ENCODE measurements at places on chromosomes 6 and 20. TPM values are rescaled to one million over a fixed set of nuclear protein-coding genes. Genes with fewer than 3 reads are reported as not detected.

DNA sequence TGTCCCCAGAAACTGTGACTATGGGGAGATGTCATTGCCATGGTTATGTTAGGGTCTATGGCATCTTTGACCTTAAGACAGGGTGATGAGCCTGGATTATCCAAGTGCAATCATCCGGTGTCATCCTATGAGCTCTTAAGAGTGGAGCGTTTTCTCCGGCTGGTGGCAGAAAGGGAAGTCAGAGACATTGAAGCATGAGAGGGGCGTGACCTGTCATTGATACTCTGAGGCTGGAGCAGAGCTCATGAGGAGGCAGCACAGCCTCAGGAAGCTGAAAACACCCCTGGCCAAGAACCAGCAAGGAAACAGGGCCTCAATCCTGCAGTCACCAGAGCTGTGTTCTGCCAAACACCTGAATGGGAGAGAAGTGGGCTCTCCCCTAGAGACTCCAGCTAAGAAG, 59.6 kb downstream of the ANKRD60 start:
- DNase-seq = no peak

GRCh38 chr20:32088759-32089158, 20.8 kb upstream of the TM9SF4 start:
- no peak for DNase-seq

DNA sequence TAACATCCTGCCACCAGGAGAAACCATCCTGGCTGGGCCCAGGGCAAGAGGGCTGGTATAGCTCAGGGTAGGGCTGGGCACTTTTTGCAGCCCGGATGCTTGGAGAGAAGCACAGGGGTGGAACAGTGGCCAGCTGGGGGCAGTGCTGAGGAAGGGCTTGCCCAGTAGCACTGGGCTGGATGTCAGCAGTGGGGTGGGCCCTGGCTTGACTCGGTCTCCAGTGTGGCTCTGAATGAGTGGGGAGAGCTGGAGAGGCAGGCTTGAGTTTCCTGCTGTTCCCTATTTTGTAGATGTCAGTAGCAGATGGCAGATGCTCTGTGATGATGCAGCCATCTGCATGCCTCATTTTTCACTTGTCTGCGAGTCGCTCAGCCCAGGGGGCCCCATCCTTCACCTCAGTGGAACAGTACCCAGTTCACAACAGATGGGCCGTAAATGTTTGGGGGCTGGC, 56.3 kb upstream of the TULP1 start:
- DNase-seq = no peak

The ZBTB46 gene
- total RNA-seq = 20.9 TPM

DNA sequence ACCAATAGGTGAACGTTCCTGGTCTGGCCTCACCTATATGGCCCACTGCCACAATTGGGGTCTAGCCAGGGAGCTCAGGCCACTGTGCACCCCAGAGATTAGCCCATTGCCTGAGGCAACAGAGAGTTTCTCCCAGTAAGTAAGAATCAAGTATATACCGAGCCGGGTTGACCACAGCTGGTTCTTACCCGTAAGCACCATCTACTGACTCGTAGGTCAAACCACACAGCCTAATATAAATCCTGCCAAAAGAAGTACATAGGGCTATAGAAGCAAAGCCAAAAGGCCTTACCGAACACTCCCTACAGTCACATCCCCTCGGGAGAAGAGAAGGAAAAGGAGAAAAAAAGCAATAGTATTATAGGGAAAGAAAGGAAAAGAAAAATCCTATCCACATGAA, 463.6 kb upstream of the GJE1 start:
- DNase-seq = no peak

DNA sequence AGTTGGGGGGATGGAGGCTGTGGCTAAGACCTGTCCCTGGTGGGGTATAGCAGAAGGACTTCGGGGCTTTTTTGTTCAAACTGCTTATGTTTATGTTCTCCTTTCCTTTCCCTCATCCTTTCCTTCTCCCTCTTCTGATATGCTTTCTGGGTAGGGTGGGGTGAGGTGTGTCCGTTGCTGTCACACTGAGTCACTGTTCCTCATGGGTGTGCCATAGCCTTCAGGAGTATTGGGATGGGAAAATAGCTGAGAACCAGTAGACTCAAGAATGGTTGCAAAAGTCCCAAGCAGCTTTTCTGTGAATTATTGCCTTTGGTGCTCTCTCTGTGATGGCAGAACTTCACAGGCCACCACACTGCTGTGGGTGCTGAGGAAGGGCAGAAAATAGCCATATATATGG, 39.6 kb downstream of the TPD52L1 start:
- DNase-seq = no peak

The MRPL18 gene
- 47.1 TPM for total RNA-seq

- DNase-seq = no peak
These were observed 91.9 kb downstream of the FAM217A start for GRCh38 chr6:3987053-3987452.

The SFTA2 gene
- total RNA-seq = not detected

DNA sequence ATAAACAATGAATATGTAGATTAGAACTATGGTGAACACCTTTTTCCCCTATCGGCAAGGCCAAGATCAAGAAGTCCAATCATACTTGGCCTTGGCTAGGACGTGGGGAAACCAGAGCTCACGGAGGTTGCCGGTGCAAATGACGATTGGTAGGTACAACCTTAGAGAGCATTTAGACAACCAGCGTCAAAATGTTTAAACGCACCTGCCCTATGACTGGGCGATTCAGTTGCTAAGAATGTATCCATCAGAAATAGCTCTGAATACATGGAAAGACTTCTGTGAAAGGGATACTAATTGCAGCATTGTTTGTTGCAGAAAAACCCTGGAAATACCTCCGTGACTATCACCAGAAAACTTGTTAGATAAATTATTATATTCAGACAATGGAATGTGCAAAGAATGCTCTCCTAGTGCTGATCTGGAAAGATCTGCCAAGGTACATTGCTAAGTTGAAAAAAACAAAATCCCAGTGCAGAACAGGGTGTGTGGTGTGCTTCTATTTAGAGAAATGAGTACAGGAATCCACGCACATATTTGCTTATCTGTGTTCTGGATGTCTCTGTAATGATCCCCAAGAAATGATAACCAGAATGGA, 48.0 kb upstream of the PTPN1 start:
- no peak for DNase-seq

DNA sequence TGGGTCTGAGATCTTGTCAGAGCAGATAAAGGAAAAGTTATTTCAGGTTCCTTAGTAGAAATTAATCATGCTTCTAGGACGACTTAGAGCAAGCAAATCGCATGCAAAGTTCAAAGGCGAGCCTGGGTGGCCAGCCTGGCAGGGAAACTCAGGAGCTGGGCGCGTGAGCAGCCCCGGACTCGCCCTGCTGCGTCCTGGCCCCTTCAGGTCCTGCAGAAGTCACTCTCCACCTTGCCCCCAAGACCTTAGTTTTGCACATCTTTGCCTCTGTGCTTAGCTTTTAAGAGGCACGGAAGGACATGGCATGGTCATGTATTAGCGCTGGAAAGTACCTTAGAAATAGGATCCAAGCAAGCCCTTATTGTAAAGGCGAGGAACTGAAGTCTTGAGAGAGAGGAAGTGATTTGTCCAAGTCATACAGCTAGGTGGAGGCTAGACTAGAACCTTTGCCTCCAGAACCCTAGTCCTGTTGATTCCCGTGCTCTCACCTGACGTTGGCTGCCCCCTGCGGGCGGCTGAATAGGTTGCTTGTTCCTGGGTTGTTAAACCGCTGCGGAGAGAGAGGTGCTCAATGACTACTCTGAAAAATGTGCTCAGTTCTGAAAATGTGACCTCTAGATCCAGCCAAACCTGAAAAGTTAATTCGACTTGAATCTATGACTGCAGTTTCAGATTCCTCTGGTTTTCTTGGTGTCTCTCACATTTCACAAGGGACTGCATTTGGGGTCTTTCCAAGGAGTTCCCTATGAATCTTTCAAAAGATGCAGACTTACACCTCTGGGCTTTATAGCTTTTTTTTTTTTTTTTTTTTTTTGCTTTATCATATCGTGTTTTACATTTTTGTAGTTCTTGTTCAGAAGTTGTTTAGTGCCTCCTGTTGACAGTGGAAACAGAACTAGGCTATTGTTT, 2.7 kb downstream of the MYB start:
- no peak for DNase-seq

The GSTA2 gene
- not detected for total RNA-seq

The SLC13A3 gene
- total RNA-seq = 2.1 TPM

DNA sequence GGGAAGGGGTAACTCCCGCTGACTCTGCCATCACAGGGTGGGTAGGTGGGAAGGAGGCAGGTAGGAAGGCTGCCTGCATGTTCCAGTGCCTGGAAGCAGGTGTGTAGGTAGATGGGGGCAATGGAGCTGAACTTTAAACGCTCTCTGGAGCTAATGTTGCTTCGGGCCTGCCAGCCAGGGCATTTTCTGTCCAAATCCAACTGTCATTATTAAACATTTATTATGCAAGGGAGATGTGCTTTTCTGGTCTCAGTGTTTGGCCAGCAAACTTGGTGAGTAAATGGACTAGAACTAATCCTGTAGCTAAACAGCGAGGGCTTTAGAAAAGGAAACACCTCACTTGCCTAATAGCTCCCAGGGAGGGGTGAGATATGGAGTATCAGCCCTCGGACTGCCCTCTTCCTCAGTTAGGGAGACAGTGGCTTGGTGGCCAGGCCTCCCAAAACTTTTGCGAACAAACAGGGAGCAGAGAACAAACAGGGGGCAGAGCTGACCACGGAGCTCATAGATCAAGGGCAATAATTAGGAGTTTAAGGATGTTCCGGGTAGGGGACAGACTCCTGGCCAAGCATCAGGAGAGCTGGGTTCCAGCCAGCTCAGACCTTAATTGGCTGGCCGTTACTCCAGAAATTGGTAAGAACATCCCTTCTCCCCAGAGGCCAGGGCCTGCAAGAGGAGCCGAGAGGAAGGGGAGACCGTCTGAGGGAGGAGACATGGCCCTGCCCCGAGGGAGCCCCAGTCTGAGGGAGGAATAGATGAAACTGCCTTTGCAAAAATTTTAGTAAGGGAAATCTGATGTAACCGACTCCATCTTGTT, 131.1 kb downstream of the VEGFA start:
- no peak for DNase-seq

- DNase-seq = no peak
These were observed 249.1 kb downstream of the COL12A1 start for GRCh38 chr6:74956559-74957428.

GRCh38 chr6:37556881-37557644, 57.4 kb upstream of the CCDC167 start:
- no peak for DNase-seq

The HBS1L gene
- total RNA-seq = 77.7 TPM

- DNase-seq = no peak
These were observed 35.0 kb upstream of the CD93 start for GRCh38 chr20:23120936-23121750.
